CD8-positive, alpha-beta memory T cell (primary cell): ENCODE measurements at places on chromosomes 12 and 14. TPM values are rescaled to one million over a fixed set of nuclear protein-coding genes. Genes with fewer than 3 reads are reported as not detected.

GRCh38 chr12:119613319-119613936, 19.9 kb downstream of the TMEM233 start:
- H3K4me1 ChIP-seq, result no peaks in the 10 kb centered on the region

- H3K4me3 ChIP-seq, result no peak overlapping the region
- no peak for DNase-seq
- no peaks in the 10 kb centered on the region for H3K4me1 ChIP-seq
Observed at GRCh38 chr12:27751386-27752047, 28.5 kb upstream of the KLHL42 start.

DNA sequence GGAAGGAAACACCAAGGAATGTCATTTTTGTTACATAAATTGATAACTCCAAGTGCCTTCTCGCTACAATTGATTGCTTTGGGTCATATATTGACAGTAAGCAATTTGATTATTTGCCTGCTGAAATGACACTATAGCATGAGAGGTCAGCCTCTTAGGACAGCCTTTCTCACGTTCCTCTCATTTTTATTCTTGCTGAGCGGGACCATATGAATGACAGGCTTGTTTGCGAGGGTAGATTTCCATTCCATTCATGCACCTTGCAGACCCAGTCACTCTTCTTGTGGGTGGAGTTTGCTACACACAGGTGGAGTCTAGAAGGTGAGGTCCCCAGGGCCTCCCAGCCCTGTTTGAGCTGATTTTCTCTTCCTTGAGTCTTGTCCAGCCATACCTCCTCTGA, 27.3 kb downstream of the DAAM1 start:
- no peak overlapping the region for H3K4me3 ChIP-seq
- H3K4me1 ChIP-seq, result no peaks in the 10 kb centered on the region
- no peak for DNase-seq
- H3K27me3 ChIP-seq, result no peaks in the 10 kb centered on the region
- H3K36me3 ChIP-seq, result no peaks in the 10 kb centered on the region

HOXC10 gene
- polyA plus RNA-seq, result not detected
